AG09309 (cell line): ENCODE measurements at places on chromosomes 4 and X.

DNA sequence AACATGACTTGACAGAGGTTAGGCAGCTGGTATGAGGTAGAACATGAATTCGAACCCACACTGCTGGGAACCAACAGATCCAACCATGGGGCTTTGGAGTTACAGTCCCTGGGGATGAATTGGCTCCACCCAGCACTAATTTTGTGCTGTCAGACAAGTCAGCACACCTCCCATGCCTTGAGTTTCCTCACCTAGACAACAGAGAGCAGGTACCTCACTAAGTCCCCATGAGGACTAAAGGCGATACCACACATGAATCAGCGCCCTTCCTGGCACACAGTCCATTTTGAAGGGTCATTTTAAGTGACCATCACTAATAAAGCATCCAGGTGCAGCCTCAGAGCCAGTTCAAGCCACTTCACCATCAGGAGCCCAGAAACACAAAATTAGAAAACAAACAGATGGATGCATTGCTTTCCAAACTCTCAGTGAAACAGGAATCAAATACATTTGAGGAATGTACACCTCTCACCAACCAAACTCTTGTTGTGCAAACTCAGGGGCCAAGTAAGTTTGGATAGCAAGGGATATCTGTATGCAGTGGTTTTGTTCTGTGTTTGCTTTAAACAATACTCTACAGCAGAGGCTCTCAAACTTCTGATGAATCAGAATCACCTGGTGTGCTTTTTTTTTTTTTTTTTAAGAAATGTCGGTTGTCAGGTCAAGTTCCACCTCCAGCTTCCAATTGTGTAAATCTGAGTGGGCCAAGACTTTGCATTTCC lies 10.1 kb downstream of the IDS start:
- DNase-seq: no peak

- peak; percentile 61 for DNase-seq
These were observed at the start of gene ZNF674 for GRCh38 chrX:46545111-46546005. TSS of gene ZNF674 (minus strand) at chrX:46545421. CDS start at chrX:46542087, 3,334 bp downstream.

DNA sequence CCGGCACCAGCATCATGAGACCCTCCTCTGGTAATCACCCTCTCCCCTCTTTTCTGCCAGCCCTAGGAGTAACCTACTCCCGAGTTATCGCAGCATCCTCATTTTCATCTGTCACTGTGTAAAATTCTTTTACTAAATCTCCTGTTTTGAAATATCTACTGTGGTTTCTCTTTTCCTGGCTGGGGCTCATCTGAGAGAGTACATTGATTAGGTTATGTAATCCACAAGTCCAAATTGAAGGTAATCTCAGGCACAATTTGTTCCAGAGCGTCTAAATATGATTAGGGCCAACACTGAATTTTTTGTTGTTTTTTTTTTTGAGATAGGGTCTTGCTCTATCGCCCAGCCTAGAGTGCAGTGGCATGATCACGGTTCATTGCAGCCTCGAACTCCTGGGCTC lies 142.4 kb downstream of the SMIM20 start:
- DNase-seq: no peak

DNA sequence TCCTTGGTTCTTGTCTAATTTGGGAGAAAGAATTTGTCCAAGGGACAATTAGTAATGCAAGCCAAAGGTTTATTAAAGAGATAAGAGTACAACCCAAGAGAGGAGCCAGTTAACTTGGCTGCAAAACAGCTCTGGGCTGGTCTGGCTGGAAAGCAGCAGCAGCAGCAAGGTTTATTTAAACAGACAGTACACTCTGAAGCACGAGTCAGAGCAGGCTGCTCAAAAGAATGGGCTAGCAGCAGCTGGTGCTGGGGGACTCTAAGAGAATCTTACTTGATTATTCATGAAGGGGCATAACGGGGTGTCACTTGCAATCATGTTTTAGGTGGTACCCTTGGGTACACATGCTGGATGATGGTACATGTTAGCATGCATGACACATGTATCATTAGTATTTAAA lies 17.1 kb upstream of the CT47C1 start:
- no peak for DNase-seq

GRCh38 chrX:103197721-103198306 lies 17.1 kb upstream of the BEX4 start:
- no peak for DNase-seq

DNA sequence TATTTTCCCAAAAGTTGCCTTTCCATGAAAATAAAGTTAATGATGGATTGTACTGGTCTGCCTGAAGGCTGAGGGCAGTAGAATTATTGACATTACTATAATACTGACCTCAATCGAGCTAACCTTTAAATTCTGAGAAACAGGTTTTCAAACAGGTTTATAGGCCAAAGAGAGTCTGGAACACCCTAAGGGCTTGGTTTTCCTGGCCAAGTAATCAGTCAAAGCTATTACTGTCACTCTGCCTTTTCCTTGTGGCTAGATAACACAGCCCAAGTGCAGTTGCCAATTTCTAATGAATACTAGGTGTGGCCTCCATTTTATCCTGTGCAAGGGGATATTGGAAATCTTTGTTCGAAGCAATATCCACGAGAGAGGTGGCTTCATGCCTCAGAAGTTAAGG lies 75.2 kb downstream of the INTS12 start:
- DNase-seq: no peak

- no peak for DNase-seq
These were observed 100.9 kb downstream of the FHDC1 start for GRCh38 chr4:153036931-153037482.

DNA sequence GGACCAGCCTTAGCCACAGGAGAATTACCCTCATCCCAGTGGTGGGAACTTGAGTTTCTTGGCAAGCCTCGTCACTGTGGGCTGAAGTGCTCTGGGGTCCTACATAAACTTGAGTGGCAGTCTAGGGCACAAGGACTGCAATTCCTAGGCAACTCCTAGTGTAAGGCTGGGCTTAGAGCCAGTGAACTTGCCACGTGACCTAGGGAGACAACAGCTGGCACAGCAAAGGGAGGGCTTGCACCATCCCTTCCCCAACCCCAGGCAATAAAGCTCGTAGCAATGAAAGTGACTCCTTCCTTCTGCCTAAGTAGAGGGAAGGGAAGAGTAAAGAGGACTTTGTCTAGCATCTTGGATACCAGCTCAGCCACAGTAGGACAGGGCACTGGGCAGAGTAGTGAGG lies 81.8 kb downstream of the TEX11 start:
- no peak for DNase-seq

GRCh38 chr4:101020956-101021355 lies 326.4 kb downstream of the PPP3CA start:
- no peak for DNase-seq

GRCh38 chrX:39983715-39984114 lies 114.0 kb downstream of the BCOR start:
- no peak for DNase-seq

GRCh38 chrX:25166546-25166945 lies 150.8 kb upstream of the ARX start:
- no peak for DNase-seq

GRCh38 chr4:152424977-152425376 lies 110.9 kb downstream of the FBXW7 start:
- no peak for DNase-seq

DNA sequence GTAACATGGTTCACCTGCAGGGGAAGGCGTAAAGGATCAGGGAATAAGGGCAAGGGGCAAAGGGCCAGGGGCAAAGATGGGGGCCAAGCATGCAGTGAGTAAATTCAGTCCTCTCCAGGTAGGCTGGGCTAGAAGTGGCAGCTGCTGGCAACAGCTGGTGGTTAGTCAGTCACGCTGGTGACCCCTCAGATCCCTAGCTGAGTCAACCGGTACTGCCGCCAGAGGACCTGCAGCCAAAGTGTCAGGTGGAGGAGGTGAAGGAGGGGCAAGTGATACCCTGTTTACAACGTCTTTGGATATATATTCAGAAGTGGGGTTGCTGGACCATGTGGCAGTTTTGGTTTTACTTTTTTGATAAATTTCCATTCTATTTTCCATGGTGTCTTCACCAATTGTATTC lies 24.6 kb upstream of the NAP1L2 start:
- DNase-seq: no peak

DNA sequence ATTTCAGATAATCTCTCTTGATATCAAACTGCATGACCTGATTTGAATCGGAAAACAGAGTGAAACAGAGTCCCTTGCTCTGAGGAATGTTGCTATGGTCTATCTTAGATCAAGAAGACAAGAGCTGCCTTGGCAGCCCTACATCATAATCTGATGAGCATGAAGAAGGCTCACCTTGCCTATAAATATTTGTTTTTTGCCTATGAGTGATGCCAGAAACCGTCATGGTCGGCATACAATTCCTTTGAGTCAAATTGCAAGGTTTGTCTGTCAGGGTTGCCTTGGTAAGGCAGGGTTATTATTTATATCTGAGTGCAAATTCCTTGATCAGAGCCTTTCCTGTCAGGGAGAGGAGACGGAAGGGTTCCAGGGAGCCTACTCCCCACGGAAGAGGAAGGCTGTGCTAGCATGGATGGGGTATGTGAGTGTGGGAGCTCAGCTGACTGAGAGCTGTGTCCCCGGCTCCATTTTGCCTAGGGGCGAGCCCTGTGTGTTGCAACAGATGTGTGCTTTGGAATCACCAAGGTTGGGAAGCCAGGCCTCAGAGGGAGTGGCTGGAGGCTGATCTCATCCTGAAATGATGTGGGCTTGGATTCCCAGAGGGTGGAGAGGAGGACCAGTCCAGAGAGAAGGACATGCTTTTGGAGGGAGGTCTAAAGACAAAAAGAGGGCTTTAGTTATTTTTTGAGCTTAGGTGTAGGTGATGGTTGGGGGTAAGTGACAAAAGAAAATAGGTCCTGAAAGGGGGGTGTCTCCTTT lies 43.6 kb downstream of the RTL9 start:
- DNase-seq: no peak

- DNase-seq: no peak
These were observed 31.0 kb downstream of the CC2D2A start for GRCh38 chr4:15500701-15501100.

GRCh38 chrX:82320569-82320968 lies 1118.7 kb downstream of the SH3BGRL start:
- no peak for DNase-seq

DNA sequence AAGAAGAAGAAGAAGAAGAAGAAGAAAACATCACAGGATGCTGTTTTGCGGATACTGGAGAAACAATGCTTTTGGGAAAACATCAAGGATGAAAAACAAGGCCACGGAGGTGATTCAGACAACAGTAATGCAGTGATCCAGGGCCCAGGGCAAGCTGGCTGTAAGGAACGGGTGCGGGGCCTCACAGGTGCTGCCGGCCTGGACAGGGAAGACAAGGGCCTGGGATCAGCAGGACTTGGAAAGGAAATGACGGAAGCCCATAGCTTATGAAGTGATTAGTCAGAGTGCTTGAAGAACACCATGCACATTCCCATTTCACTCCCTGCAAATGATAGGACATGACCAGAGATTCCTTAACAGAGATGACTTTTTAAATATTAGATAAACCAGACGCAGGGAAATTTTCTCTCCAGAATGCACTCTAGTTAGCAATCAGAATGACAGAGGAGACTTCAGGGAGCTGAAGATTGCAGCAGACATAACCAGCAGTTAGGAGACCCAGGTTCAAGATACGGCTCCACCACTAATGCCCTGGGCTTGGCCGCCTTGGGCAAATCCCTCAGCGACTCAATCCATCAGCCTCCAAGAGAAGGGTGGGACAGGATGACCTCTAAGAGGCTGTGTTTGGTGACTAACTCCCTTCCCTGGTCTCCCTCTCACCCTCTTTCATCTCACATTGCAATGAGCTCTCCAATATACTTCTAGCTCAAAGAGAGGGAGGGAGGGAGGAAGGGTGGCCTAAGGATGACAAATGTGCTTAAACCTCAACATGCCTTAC lies 54.1 kb downstream of the APBB2 start:
- no peak for DNase-seq

GRCh38 chrX:22247169-22247568 lies 25.5 kb upstream of the CBLL2 start:
- no peak for DNase-seq
